ENCODE measurements at places on chromosomes 6 and 20.

DNA sequence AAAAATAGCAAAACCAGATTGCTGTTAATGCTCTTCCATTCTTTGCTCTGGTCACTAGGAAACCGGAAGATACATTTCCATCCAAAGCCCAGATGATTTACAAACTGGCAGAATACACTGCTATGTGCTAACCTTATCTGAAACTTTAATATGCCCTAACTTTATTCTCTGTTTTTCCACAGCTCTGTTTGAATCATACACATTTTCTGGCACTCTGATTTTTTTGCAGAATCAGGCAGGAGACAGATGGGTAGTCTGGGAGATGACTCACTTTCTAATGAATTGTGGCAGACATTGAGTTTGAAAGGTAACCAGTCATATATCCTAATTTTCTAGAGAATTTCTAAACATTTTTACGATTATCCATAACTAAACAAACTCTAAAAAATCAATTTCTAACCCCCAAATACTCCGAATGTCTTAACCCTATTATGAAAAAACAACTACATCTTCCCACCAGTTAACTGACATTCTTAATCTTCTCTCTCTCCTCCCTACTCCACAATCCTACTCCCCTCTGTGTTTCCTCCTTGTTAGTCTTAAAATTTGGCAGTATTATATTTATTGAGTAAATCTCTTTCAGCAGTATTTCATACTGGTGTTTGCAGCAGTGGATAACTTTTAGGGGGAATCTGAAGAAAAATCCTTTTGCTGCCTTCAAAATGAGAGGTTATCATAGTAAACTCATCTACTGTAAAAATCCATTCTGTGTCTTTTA lies 63.5 kb downstream of the MAN1A1 start:
- no peak for DNase-seq

DNA sequence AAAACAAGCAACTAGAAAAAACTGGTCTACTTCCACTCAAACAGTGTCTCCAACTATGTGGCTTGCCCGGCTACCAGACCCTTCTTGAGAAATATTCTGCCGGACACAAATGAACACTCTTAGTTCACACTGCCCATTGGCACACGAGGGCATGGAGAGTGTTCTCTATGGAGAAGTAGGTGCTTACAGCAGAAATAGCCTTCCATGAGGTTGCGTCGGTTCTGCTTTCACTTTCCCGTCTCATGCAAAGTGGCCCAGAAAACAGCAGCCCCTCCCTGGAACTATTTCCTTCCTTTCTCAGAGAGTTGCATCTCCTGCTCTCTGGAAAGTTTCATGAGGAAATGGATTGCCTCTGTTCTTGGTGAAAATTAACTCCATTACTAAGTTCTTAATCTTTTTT lies 9.5 kb upstream of the HLA-DOA start:
- DNase-seq: no peak

GRCh38 chr6:30130887-30131862 lies 4.8 kb upstream of the TRIM40 start:
- DNase-seq: peak; percentile 40

DNA sequence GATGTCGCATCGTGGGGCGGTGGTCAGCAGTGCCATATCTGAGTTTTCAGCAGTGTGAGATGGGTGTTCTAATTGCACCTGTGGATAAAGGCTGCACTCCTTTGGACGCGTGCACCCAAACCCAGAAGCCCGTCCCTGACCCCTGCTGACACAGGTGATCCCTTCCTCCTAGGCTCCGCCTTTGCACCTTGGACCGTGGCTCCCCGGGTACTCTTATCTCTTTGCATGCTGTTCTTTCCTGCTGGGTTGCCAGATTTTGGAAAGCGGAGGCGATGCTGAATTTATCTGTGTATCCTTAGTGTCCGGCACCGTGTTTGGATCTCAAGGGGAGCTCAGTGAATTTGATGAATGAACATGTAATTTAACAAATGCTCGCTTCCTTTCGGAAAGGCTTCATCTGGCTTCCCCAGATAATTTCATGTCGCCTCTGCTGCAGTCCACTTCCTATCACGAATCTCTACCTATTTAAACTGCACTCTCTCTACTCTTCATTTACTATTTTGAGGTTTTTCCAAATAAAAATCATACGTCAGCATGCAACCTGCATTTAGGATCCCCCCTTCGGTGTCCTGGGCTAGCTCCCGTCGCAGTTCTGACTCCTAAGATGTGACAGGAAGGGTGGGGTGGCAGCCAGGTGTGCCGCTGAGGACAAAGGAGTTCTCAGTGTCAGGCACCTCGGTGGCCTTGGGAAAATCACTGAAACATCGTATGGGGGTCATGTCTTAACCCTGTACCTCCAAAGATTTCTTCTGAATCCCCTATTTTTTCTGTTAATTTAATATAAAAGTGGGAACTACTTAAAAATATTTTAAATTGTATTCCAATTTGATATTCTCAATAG lies 753 bp upstream of the PERP start:
- DNase-seq: no peak

DNA sequence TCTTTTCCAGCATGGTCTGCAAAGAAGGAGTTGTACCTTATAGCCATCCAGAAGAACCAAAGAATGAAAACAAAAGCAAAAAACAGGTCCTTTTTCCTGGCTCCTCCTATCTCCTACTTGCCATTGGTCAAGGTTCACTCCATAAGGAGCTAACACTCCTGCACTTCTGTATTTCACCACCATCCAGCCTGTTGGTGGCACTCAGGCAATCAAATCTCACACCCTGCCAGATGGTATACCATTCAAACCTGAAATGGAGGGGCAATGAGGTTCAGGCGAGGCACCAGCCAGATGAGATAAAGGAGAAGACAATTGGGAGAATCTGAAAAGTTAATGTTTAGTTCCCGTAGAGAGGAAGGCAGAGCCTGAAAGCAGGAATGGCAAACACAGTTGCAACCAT lies 203.8 kb downstream of the ALDH8A1 start:
- DNase-seq: no peak

DNA sequence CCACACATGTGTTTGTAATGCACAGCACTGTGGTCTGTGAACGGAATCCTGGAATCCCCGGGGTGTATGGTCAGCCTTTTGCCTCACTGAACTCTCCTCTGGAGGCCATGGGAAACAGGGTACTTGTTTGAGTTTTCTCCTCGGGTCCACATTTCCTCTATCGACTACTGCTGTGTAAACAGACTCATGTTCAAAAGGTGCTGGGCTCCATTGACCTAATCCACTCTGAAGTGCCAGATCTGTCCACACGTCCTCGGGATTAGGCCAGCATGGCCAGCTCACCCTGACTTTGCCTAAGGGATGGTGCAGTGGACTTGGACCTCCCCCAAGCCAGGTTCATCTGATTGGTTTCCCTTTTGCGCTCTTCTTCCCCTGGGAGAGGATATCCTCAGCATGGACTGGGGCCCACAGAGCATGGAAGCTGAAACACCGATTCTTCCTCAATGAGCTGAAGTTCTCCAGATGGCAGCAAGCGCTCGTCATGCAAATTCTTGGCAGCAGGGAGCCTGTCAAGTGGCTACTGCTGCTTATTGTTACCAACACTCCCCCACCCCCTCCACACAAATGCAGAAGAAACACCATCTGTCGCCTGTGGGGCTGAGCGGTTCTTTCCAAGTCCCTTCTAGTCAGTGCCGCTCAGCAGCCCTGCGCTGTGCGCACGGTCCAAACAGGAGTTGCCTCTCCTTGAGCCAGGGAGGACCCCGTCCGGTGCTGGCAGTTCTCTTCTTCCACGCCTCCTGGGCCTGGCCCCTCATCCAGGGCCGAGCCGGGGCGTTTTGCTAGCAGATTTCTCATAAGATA lies 292.6 kb upstream of the MARCKS start:
- DNase-seq: no peak

- DNase-seq: no peak
These were observed 2.5 kb upstream of the FKBP5 start for GRCh38 chr6:35691027-35691824.

- DNase-seq: no peak
These were observed 54.3 kb upstream of the PTPN1 start for GRCh38 chr20:50455656-50456451.

DNA sequence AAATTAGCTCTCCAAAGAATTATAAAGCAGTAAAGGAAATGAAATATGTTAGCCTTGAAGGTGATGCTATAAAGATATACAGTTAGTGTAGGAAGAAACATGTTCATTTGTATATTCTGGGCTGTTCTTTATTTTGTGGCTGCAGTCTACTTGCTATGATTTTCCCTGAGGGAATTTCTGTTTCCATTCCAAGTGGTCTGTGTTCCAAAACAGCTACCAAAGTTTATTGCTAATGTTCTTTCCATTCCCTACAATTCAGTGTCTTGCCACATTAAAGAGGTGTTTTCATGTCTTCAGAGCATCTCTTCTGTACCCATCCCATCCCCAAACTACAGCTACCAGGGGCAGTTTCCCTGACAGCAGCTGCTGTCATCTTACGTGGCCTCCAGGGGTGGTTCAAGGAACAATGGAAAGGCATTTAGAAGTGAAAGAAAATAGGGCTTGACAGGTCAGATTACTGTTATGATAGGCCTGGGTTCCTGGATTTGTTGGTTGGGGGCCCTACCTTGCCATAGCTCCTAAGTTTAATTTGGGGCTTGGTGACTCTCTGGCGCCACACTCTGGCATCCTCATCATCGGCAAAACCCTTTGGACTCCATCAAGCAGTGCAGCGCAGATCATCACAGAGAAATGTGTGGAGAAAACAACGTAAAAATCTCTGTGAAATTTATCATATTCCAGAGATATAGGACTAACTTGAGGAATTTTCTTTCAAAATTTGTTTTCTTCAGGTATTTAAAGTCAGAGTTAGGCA lies 33.8 kb upstream of the AIG1 start:
- peak; percentile 23 for DNase-seq

DNA sequence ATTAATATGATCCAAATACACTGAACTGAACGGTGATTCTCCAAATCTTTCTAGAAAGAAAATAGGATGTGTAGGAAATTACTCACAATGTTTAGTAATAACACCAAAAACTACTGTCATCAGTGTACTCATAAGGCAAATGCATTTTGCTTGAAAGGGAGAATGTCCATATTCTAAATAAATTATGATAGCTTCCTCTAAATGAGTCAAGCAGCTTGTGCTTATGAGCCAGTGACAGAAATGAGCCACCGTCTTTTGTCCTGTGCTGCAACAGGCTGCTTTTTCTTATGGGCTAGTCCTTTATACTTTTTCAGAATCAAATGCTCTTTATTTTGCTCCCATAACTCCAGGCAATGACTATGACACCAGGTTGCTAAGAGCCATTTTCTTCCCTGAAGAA lies 4.5 kb upstream of the ZNF451 start:
- no peak for DNase-seq

DNA sequence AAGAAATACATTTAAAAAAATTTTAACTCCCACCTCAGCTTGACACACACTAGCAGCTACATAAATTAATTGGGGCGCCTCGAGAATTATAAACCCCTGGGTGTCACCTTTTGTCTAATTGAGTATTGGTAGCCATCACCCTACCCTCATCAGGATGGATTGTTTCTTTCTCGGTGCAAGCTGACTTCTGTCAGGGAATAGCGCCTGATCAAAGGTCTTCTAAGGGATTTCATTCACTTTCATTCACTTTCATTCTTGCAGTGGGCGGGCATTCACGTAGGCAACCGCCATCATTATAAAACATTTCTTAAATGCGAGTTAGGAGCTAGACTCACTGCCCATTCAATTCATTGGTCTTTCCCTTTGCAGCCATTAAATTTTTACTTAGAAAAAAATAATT lies 239.2 kb upstream of the SASH1 start:
- DNase-seq: no peak

DNA sequence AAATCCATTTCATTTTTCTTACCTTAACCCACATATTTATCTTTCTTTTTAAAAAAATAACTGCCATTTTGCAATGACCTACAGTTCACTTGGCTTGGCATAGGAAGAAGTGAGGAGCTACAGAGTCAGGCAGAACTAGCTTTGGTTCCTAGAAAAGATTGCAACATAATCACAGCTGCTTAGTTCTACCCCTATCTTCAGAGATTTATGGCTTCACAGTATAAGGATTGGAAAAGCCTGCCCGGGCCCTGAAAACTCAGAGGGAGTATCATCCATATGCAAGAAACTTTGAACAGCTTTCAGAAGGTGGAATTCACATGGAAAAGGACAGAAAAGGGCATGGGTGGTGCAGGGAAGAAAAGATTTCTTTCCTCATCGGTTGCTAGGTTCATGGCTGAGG lies 774.3 kb upstream of the CHD6 start:
- no peak for DNase-seq

- no peak for DNase-seq
These were observed at the start of gene CYP24A1 for GRCh38 chr20:54173653-54174456. Gene CYP24A1 (minus strand): TSS chr20:54173986. CDS start chr20:54173579, 407 bp downstream.

- no peak for DNase-seq
These were observed 367 bp upstream of the PCIF1 start for GRCh38 chr20:45934046-45934585.

DNA sequence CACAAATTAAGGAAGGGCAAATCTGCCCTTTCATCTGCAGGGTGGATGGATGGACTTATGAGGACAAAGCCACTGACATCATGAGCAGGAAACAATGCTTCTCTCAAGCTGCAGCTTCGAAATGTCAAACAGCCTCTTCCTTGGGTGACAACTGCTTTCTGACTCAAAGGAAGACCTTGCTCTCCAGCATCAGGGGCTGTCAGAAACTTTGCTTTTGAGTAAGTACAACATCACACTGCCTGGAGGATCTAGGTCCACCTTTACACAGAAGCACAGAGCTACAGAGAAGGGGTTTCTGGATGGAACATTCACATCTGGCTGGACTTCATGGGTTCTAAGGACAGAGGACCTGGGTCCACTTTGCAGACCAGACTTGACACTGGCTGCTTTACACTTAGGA lies 5.9 kb downstream of the CST1 start:
- no peak for DNase-seq

GRCh38 chr6:72559067-72559466 lies 62.8 kb upstream of the KCNQ5 start:
- DNase-seq: no peak

DNA sequence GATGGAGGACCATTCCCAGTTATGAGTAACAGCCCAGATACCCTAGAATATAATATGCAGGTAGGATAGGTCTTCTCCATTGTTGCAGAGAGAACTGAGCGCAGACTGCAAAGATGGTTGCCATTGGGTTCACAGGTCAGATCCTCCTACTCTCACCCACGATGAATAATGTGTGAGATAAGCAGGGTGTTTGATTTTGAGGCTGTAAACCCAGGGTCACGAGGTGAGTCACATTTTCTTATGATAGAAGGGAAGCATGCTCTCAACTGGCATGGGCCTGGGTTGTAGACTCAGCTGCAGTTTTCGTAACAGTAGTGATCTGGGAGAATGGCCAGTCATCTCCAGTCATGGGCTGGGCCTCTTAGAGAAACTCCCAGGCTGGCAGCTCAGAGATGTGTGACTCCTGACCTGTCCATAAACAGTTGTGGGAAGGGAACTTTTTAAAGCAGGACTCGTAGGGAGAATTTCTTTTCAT lies 74.2 kb downstream of the CD164 start:
- no peak for DNase-seq

DNA sequence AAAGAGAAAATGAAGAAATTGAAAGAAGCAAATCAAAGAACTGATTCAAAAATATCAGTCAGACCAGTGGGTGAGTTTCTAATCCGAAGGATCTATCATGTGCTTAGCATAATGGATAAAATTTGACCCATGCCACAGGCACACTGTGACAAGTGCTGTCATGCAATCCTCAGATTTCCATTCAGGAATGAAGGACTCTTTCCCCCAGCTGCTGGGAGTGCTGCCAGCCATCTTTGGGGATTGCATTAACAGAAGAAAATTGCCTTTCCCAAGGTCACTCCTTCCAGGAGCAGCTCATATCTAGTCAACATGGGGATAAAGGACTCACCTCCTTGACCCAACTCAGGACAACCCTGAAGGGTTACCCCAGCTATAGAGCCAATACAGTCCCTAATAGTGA lies 316.7 kb upstream of the TBX18 start:
- DNase-seq: no peak

GRCh38 chr6:139940741-139941729 lies 566.6 kb upstream of the CITED2 start:
- DNase-seq: no peak

- DNase-seq: no peak
These were observed 28.4 kb upstream of the PTPN1 start for GRCh38 chr20:50481741-50482140.

Data from activated T-helper 9 cell treated with anti-CD3 and anti-CD28 coated beads, Interleukin-2, amount 50 U/mL, for 16 hours (primary cell).